ENCODE measurements at places on chromosomes 4 and X.

DNA sequence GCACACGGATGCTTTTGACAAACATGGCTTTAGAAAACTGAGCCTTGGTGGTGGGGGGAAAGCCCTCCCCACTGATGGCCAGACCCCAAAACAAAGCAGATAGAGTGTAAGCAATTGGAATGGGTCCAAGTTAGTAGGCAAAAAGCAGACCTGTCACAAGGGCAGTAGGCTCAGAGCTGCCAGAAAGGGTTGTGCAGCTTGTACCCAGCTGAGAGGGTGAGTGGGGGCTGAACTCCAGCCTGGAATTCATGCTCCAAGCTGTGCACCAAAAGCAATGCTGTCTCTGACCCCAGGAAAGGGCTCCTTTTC is 101.1 kb upstream of the TEX13D start:
- DNase-seq, result no peak

GRCh38 chr4:8274765-8275547 is 5.4 kb downstream of the HTRA3 start:
- DNase-seq, result no peak

DNA sequence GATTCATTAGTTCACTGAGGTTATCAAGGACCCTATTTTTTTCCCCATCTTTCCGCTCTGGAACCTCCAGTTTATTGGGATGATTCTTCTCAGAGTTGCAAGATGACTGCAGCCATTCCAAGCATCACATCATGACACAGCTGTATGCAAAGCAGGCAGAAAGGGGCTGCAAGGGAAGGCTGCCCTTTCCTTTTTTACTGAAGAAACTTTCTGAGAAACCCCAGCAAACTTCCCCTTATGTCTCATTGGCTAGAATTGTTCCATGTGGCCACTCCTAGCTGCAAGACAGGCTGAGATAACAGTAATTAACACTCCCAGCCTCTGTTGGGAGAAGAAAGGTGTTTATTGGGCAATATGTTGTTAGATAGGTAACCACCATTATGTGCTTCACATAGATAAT is 102.6 kb downstream of the SATL1 start:
- DNase-seq, result no peak

GRCh38 chr4:42654631-42655268 is 2.2 kb downstream of the ATP8A1 start:
- DNase-seq, result peak; percentile 91

GRCh38 chr4:153432965-153433753 is 33.0 kb upstream of the TMEM131L start:
- DNase-seq, result peak; percentile 11

GRCh38 chrX:74063426-74064155 is 240.4 kb upstream of the ZCCHC13 start:
- DNase-seq, result no peak

DNA sequence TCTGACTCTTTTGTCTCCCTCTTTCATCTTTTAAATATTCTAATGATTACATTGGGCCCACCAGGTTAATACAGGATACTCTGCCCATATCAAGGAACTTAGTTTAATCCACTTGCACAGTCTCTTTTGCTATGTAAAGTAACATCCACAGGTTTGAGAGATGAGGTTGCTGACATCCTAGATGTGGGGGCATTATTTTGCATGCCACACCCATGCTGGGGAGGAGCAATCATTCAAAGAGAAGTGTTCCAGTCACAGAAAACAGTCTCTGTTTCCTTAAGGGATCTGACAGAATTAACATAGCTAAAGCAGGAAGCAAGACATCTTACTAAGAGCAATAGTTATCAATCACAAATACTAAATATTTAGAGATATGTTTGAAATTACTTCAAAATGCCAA is 11.5 kb upstream of the TRAM1L1 start:
- no peak for DNase-seq

DNA sequence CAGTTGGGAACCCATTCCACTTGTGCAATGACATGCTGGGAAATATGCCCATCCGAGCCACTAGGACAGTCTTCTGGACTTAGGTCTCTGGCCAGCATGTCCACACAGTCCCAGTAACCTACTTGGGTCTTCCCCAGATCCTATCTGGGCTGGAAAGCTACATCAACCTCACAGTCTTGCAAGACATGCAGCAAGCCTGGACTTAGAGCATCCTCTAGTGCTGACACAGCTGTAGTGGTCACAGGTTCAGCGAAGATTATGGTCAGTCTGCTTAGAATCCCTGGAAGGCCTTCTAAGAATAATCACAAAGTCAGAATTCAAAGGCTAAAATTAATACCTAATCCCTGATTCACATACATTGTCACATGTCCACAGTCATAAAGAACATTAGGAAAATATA is 842.7 kb downstream of the STPG2 start:
- DNase-seq, result no peak

All from RKO (cell line).